ENCODE measurements at places on chromosomes 7 and 10.

DNA sequence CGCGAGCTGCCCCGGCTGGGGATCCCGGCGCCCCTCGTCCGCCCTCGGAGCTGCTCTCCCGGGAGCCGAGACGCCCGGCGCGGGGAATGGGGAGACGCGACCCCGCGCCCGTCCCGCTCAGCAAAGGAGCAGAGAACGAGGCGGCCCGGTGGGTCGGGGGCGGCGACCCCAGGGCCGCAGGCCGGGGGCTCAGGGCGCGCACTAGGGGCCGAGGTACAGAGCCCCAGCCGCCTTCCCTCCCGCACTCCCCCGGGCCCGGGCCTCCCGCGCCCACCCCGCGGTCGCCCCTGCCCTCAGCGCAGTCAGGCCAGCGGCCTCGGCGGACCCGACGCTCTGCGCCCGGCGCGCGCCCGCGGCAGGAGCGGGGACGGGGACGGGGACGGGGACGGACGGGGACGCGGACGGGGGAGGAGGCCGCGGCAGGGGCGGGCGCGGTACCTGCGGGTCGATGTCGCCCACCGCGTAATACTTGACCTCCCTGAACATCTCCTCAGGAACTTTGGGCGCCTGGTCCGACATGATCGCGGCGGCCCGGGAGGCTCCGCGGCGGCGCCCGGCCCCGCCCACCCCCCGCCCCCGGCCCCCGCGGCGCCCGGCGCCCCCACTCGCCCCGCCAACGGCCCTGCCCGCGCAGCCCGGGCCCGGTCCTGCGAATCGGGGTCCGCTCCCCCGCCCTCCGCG is 373 bp downstream of the PAXIP1 start:
- DNase-seq, result peak; percentile 8

DNA sequence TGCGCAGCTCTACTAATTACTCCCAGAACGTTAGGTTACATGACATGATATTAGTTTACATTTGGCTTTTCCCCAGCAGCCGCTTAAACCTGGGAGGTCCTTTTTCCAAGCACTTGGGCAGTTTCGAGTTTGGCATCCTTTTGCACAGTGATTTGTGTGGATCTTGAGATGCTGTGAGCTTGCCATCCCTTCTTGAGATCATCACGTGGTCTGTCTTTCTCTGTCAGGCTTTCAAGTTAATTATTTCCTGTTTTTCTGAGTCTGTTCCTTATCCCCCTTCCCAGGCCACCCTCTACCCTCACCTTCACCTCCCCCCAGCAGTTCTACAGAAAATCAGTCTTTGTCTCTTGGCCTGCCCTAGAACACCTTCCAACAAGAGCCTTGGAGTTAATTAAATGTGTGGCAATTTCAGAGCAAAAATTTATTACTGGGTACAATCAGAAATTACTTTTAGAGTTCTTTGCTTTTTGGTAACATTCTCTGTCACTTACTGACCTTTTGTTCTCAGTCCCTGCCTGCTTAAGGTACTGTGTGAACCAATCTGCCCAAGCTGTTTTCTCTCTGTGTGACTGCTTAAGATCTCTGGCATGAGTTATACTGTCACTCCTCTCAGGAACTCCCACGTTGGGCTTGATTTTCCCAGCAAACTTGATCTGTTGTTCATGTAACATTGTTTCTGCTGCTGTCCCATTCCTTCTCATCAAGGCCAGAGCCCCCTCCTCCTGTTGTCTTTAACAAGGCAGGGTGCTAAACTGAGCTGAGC is 3.1 kb upstream of the SLF2 start:
- DNase-seq, result no peak

DNA sequence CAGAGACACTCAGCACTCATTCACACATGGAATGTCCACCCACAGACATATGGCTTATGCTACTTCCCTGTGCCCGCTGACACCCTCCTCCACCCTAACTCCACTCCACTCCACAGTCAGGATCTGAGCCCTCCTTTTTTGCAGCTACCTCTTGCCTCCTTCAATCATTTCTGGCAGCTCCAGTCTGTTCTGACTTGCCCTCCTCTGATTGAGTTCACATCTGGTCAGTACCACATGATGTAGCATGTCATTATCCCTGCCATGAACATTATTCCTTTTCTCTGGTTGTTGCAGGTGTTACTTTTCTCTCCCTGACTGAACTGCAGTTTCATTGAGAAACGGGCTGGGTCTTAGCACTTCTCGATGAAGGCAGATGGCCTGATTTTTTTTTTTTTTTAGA is 130.1 kb upstream of the EGR2 start:
- no peak for DNase-seq

DNA sequence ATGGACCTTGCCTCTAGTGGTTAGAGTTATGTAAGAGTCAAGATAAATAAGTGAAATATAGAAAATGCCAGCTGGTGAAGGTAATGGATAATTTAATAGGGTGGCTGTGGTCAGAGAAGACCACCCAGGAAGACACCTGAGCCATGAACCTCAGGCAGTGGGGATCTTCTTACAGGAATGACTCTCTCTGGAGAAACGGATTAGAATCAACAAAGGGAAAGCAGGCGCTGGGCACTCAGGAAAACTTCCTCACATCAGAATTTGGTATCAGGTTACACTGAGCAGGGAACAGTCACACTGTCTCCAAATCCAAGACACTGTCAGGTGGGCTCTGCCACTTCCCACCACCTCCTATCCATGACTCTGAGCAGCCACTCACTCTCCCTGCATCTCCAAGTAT is 132.6 kb downstream of the DYNC2I1 start:
- DNase-seq, result no peak

GRCh38 chr7:14851610-14852009 is 50.9 kb downstream of the DGKB start:
- DNase-seq, result no peak

- no peak for DNase-seq
Observed at GRCh38 chr10:16199216-16199615, 237.6 kb upstream of the PTER start.

DNA sequence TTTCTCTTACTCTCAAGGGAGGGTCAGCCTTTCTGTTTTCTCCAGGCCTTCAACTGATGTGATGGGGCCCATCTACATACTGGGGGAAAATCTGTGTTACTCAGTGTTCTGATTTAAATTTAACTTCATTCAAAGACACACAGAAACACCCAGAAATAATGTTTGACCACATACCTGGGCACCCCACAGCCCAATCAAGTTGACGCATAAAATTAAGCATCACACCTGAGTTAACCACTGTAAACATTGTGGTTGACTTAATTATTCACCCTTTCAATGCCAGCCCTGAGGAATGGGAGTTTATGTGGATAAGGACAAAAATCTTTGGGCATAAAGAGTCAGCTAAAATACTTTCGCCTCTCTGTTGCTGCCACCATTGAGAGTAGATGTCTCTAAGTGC is 10.0 kb upstream of the CHN2 start:
- DNase-seq, result no peak

DNA sequence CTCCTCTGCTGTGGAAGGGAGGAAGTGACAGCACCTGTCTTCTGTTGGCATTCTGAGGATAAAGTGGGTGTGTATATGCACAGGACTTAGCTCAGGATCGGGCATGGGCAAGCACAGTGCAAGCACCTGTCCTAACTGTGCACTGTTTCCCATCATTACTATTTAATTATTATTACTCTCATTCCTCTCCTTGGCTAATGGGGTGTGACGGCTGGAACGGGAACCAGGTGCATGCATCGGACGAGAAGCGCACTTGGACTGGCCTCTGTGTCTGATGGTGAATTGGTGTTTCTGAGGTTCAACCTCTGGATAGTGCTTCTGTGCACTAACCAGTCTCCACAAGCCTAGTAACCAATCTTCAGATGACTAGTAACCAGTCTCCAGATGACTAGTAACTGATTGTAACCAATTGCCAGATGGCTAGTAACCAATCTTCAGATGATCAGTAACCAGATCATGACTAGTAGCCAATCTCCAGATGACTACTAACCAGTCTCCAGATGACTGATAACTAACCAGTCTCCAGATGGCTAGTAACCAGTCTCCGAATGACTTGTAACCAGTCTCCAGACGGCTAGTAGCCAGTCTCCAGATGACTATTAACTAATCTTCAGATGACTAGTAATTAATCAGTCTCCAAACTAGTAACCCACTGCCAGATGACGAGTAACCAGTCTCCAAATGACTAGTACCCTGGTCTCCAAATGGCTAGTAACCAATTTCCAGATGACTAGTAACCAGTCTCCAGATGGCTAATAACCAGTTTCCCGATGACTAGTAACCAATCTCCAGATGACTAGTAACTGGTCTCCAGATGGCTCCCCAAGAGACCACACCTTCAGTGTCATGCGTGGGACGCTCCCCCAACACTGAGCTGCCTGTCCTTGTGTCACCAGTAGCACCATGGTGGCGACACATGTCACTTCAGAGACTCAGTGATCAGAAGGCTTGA is 85.8 kb downstream of the PAXIP1 start:
- no peak for DNase-seq

DNA sequence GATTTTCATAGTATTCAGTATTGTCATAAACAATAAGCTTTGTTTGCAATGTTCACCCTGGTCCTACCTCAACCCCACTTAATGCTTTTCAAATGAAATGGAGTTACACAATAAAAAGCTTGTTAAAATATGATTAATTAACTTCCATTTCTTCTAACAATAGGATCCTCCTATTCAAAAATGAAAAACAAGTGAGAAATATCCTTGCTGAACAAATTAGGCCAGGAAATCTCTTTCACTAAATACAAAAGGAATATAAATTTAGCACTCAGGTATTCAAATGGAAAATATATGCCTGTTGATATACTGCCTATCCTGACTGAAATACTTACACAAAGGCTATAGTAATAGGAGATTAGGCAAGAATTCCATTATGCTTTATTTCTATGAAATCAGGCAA is 323.4 kb upstream of the GRM3 start:
- DNase-seq, result no peak

DNA sequence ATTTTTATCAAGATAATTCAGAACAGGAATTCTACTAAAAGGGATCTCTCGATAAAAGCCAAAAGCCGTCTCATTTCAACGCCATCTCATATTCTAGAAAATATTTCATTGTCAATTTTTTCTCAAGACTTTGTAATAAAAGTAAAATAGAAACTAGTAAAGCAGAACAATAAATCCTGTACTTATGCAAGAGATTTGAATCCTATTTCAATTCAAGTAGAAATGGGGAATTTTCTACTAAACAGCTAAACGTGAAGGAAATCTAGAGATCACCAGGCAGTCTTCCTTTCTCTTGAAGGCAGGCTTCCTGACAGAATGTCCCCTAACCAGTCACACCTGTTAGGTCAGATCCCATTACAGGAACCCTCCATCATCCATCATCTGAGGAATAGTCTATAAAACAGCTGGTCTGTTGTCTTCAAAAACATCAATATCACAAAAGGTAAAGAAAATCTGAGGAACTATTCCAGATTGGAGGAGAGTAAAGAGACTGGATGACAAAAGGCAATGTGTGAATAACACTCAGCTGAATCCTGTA is 23.7 kb downstream of the USP6NL start:
- no peak for DNase-seq

DNA sequence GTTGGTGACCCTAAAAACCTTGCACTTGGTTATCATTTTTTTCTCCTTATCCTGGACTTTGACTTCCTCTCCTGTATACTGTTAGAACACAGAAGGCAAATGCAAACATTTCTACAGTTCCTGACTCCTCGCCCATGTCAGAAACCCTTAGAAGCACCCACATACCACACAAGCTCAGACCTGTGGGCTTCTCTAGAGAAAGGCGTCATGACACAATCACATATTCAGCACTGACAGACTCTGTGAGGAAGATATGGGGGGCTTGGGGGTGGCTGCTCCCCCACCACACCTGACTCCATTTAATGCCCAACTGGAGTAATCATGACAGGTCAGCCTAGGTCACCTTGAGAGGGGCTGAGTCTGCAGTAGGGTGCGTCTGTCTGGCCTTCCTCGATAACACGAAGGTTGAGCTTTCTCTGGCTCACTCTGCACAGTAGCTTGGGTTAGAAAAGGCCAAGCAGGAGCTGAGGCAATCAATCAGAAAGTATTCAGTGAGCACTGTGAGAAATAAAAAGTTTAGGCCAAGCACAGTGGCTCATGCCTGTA is 50.9 kb downstream of the CCDC3 start:
- DNase-seq, result no peak

DNA sequence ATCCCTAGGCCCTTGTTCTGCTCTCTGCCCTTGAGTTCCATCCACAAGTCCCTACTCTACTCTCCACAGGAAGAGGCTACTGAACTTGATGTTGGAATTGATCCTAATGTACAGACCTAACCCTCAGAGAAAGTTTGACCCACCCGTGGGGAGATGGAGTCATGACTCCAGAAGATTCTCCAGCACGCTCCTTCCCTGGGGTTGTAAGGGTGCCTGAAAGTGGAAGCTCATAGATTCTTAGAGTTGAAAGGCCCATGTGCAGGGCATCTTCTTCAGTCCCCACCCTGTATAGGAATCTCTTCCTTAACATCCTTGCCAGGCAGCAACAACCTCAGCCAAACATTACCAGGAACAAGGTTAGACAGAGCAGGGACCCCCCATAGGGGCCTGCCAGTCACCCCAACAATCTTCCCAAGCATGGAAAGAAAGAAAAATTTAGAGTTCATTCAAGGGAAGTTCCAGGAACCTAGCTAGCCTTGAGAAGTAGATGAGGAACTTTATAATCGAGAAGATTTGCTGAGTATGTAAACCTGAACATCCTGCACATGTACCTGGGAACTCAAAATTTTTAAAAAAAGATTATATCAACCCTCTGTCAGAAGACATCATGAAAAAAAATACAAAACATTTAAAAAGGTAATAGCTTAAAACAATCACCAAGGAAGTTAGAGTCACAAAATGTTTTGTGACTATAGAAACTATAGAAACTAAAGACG is 49.5 kb downstream of the THNSL1 start:
- DNase-seq, result no peak

DNA sequence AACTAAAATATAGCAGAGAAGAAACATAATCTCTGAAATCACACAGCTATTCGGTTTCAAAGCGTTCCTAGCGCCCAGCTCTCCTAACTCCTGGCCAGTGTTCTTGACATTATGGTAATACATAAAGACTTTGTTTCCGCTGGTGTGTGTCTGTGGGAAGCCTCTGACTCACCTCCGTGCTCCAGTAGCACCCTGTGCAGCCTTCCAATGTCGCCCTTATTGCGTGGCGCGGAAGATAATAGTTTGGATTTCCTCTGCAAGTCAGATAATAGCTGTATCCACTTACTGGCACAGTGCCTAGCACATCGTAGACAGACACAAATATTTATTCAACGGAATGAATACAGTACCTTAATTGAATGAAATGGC is 570 bp downstream of the BMS1 start:
- DNase-seq, result no peak

DNA sequence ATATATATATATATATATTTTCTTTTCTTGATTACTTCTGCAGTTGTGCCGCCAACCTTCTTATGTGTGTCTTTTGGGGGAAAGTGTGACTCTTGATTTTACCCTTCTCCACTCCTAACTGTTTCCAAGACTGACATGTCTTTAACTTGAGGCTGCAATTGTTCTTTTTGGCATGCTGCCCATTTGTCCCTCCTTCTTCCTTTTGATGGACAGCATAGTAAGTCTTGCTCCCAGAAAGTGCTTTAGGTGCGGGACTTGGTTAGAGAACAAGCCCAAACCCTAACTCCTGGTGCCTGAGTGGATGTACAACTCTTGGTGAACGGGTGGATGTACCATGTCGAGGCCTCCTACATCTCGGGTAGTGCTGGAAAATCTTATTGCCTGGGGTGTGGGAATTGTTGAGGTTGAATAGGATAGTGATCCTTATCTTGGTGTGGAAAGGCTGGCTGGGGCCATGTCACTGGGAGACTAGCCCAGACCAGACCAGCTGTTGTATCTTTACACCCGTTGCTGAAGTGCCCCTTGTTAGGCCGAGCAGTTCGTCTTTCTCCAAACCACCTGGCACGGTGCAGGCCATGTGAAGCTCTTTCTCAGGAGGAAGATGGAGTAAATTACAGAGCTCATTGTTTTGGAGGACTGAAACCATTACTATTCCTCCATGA is 16.3 kb downstream of the TCF7L2 start:
- no peak for DNase-seq

- no peak for DNase-seq
Observed at GRCh38 chr10:45155784-45156183, 155.1 kb downstream of the ZNF22 start.

Measured in stimulated activated CD8-positive, alpha-beta memory T cell treated with anti-CD3 and anti-CD28 coated beads, Interleukin-4, amount 100 ng/mL, for 1 hour (primary cell).